Activated gamma-delta T cell treated with anti-CD3 and anti-CD28 coated beads, Interleukin-2, amount 50 U/mL, for 16 hours (primary cell): ENCODE measurements at places on chromosomes 4 and X.

DNA sequence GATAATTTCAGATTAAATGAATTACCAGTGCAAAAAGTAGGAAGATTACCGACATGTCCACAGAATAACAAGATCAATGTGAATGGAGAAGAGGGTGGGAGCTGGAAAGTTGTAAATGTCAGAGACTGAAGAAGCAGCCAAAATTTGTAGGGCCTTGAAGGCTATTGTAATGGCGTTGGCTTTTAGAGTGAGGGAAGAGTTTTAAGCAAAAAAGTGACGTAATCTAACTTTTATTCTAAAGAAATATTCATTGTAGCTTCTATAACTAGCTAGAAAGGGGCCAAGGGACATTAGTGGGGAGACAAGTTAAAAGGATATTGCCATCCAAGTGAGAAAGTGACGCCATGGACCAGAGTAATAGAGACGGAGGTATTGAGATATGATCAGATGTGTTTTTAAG lies 63.3 kb upstream of the PCDH7 start:
- DNase-seq = no peak

- no peak for DNase-seq
These were observed 79.3 kb downstream of the NHSL2 start for GRCh38 chrX:71989768-71990426.

- DNase-seq = no peak
These were observed 9.4 kb downstream of the TEX13A start for GRCh38 chrX:105211066-105211575.

DNA sequence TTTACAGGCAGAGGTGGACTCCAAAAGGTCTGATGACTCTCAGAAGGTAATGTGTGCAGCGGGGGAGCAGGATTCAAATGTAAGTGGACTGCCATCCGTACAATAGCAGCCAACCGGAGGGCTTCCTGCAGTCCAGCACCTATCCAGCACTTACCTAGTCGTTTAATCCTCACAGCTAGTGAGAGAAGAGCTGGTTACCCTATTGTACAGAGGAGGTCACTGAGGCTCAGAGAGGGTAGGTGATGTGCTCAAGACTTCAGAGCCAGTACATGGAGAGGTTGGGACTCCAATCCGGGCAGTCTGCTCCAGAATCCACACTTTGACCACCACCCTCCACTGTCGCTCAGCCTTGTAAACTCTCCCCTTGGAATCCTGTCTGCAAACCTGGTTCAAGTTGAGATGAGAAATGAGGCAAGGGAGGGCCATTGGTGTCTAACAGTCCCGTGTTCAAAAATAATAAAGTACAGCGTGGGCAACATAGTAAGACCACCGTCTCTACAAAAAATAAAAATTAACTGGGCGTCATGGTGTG lies 22.5 kb upstream of the JAKMIP1 start:
- DNase-seq = no peak

DNA sequence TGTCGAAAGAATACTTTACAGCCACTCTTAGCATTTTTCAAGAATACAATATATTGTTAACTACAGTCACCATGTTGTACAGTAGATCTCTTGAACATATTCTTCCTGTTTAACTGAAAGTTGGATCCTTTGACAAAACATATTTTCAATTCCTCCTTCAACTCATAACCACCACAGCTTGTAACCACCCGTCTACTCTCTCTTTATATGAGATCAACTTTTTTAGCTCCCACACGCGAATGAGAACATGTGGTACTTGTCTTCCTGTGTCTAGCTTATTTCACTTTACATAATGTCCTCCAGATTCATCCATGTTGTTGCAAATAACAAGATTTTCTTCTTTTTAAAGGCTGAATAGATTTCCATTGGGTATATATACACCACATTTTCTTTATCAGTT lies 338.3 kb upstream of the IGFBP7 start:
- no peak for DNase-seq

- DNase-seq = no peak
These were observed 165.9 kb upstream of the HHIP start for GRCh38 chr4:144480068-144480467.
